ENCODE measurements at places on chromosomes 5 and 9.

DNA sequence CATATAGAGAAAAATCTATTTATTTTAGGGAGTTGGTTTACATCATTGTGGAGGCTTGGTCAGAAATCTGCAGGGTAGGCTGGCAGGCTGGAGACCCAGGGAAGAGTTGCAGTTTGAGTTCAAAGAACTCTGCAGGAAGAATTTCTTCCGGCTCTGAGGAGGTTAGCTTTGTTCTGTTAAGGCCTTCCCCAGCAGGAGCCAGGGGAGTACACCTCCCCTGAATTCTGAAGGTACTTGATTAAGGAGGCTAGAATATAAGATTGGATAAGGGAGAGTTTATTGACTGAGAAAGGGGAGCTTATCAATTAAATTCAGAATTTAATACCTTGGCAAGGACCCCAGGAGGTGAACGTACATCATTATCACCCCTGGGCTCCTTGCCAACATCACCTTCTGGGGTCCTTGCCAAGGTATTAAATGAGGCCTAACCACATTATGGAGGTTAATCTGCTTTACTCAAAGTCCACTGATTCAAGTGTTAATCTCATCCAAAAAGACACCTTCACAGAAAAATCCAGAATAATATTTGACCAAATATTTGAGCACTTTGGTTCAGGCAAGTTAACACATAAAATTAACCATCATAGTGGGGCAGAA lies 351.7 kb downstream of the CWC27 start:
- DNase-seq = no peak

DNA sequence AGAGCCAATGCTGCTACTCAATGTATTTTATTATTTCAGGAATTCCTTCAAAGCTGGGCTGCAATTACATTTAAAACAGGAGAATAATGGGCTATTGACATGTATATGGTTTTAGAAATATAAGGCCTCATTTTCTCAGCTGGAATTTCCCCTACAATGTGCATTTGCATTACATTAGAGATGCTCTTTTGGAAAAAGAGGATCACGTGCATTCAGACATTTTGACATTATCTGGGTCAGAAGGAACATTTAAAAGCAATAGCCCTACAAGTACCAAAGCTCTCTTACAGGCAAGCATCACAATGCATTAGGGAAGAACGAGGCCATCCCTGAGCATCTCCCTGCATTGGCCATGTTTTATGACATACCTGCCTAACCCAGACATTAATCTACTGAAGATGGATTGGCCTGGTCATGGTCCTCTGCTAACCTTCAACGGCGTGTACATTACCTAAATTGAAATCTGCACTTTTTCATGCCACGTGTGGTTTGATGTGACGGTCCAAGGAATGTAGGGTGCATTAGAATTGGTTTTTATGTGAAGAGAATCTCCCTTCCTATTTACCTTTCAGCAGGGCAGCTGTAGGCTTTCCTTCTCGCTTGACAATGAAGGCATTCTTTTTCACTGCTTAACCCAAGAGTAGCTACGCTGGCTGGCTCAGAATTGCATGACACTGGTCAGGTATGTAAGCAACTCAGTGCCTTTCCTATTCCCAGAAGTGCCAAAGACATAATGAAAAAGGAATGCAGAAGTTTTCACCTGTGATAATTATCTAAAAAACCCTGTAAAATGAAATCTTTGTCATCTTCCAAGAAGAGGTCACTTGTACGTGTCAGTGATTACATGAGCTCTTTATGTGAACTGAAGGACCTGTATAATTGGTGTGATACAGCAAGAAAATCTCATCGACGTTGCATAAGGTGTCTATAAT lies 212.3 kb upstream of the MPDZ start:
- DNase-seq = no peak

DNA sequence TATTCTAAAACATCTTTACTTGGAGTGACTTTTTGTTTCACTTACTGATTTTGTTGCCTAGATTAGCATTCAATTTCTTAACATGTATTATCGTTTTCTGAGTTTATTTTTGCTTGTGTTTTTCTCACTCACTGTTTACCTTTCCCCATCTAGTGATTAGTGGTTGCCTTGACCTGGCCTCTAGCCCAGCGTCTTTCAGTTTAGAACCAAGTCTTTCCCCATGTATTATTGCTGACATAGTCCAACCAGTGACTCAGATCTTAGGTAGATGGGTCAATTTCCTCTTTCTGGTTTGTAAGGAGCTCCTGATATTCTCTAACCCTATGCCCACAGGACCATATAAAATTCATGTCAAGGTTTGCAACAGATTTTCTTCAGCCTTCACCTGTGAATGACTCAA lies 135.5 kb downstream of the PRR16 start:
- DNase-seq = no peak

DNA sequence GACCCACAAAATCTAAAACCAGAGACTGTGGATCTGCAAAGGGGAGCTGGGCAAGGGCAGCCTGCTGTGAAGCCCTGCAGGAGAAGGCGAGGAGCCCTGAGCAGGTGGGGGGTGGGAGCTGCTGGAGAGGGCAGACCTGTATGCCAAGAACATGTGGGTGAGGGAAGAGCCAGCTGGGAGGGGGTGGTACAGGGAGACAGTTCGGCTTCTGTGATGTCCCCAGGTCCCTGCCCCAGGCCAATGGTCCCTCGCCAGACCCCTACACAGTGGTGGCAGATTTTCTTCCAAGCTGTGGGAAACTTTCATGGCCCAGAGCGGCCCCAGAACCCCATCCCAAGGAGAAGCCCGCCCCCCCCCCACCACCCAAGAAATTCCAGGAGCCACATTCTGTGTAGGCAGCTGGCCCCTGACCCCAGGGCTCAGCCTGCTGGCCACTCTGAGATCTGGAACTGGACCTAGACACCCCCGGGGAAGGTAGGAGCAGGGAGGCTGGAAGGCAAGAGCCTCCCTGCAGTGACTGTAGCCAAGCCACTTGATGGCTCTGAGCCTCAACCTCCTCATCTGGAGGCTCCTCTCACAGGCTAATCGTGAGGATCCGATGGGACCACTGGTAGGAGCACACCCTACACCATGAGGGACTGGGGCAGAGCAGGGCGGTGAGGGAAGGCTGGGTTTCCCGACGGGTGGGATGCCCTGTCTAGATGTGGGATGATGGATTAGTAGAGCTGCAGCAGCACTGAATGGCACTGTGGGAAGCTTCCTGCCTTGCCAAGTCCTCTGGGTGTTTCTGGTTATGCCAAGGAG lies 22.6 kb upstream of the CSF1R start:
- peak; percentile 2 for DNase-seq

DNA sequence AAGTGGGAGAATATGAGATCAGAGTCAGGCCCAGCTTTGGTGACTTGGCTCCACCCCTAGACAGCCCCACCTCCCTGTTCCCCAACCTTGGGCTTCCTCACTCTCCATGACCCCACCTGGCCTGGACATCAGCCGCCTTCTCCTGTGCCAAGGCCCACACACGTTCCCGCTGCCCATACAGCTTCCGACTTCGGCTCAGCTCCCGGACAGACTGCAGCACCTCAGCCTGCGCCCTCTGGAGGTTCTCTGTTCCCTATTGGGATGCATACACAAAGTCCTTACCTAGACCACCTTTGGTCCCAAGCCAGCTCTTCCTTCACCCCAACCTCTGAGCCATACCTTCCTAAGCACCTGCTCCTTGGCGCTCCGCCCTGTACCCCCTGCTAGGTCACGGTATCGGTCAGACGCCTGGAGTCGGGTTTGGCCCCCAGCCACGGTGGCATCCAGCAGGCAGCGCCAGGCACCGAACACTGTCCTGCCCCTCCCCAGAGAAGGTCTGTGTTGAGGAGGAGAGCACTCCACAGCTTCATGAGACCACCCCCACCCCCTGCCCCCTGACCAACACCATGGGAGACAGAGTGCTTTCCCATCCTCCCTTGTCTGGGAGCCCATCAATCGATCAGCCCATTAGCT lies 2.0 kb downstream of the FCHSD1 start:
- DNase-seq = no peak

DNA sequence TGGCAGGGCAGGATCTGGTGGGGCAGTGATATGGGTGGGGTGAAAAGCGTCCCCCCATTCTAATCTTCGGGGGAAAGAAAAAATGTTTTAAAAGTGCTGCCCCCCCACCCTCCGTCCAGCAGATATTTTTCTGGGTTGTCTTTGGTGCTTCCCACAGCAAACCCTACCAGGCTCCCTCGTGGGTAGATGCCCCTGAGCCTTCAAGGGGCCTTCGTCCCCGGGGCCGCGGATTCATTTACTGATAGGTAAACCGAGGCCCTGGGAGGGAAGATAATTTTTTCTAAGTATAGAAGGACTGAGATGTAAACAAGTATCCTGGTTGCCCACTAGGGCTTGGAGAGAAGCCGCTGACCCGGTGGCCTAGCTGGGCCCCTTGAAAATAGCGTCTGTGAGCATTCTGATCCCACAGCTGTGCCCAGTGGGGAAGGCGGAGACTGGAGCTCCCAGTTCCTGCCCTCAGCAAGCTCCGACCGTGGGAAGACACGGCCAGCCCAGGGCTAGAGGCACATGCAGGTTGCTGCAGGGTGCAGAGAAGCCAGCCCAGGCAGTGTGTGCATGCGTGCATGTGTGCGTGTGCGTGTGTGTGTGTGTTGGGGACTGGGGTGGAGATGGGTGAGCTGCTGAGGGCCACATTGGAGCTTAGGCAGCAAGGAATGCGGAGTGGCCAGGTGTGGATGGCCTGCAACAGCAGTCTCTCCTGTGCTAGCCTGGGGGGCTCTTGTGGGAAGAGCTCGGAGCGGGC lies 6.0 kb upstream of the RXRA start:
- DNase-seq = no peak

GRCh38 chr5:177412603-177413233 lies 3.4 kb upstream of the F12 start:
- no peak for DNase-seq

DNA sequence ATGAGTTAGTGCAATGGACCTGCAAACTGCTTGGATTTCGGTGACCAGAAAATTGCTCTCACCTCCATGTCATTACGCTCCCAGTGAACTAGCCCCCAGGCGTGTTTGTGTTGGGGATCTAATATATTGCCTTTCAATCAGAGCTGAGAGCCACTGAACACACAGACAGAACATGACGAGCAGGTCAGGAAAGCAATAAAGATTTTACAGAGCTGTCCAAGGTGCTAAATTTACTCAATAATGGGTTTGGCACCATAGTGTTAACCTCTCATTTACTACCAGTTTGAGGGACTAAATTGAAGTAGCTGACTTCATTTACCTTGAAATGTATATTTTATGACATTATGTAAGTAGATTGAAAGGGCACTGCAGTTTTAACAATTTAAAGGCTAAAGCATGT lies 383.0 kb downstream of the EBF1 start:
- no peak for DNase-seq

DNA sequence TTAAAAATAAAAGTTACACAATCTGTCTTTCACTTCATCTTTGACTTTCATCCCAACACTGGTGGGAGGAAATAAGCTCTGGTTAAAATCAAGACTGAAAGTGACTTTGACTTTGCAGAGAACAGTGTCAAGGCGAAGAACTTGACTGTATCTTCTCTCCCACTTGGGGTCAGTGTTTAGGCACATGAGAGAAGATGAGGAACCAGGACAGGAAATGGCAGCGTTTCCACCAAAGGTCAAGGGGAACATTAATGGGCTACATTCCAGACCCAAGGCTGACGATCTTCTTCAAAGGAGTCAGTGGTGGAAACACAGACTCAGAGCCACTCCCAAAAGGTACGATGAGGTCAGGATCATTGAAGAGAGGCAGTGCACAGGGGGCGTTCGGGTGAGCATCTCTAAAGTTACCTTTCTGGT lies 409.5 kb downstream of the ARHGEF28 start:
- peak; percentile 2 for DNase-seq

- DNase-seq = no peak
Observed at GRCh38 chr5:6545770-6546690, 86.8 kb downstream of the NSUN2 start.

GRCh38 chr9:133938753-133939152 lies 53.4 kb downstream of the VAV2 start:
- no peak for DNase-seq

Measured in GM12891 (cell line).